ENCODE measurements at places on chromosomes 2 and 18. TPM values are rescaled to one million over a fixed set of nuclear protein-coding genes. Genes with fewer than 3 reads are reported as not detected.
A peak's percentile ranks its signal among the peaks of the same experiment; 100 is the strongest.

GRCh38 chr2:39405364-39405763 is 31.7 kb downstream of the MAP4K3 start:
- DNase-seq = no peak

GRCh38 chr2:168643979-168644378 is 158.5 kb upstream of the NOSTRIN start:
- no peak for DNase-seq

Gene GREB1
- 6.5 TPM for total RNA-seq

Gene CAPN14
- 0.36 TPM for total RNA-seq

DNA sequence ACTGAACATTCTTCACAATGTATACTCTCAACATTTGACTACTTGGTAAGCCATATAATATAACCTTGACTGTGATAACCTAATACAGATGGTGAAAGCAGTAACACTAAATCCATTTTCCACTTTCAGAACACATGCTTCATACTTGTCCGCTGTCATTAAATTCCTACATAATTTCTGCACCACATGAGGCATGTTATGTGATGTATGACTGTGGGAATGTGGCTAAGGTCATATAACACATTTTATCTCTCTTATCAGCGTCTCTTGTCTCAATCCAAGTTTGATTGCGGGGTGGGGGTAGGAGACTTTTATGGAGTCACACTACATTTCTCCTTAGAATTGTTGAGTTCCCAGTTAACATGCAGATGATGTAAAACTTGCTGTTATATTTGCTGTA is 110.9 kb downstream of the MTCL1 start:
- DNase-seq = no peak

Gene DIS3L2
- 46.5 TPM for total RNA-seq

Gene MAP3K19
- 0.09 TPM for total RNA-seq

GRCh38 chr18:39435209-39435608 is 1869.6 kb upstream of the CELF4 start:
- DNase-seq = no peak

Gene PER2
- 24.7 TPM for total RNA-seq

- DNase-seq = no peak
These were observed 164.3 kb upstream of the SIX2 start for GRCh38 chr2:45173513-45173912.

DNA sequence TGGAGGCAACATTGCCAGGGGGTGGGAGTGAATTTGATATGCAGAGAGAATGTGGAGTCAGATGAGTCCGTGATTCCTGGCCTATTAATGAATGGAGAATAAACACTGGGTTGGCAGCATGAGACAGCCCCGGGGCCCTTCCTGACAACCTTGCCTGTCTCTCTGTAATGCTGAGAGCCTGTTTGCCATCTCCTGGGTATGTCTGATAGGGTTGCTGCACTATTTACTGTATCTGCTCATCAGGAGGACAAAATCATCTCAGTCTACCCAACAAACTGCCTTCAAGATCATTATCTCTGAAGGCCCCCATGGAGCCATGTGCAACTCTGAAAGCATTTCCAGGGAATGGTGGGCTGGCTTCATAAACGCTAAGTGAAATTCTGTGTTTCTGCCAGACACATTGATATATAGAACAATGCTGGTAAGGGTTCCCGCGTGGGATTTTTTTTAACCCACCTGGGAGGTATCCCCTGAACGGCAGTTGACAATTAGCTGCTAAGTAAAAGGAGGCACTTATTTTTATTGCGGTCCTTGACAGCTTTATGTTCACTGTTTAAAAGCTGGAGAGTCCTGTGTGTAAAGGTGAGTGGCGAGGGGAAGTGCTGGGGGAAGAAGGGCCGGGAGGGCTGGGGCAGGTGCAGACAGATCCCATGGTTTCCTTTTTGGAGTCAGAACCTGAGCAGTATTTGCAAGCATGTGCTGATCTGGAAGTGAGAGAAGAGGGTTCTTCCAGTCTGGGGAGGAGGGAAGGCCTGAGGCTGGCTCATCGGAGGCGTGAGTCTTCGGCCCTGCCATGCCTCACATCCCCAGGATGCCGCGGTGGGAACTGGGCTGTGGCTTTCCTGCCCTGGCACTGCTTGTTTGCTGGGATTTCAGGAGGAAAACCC is 64.8 kb downstream of the ARHGAP25 start:
- DNase-seq = no peak

DNA sequence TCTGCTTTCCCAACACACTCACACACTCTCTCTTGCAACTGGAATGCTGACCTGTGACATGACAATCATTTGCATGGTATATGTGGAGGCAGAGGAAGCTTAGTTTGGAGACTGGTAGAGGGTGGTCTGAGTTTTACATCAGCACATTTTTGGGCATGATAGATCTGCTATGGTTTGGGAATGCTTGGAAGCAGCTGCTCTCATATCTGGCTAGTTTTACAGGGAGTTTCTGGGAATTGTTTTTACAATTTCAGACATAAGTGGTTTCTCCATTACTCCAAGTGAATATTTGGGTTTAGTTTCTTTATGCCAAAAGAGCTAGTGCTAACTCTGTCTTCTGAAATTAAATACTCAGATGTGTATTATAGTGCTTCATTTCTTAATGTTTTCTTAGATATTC is 977.6 kb downstream of the SUCLG1 start:
- DNase-seq = no peak

DNA sequence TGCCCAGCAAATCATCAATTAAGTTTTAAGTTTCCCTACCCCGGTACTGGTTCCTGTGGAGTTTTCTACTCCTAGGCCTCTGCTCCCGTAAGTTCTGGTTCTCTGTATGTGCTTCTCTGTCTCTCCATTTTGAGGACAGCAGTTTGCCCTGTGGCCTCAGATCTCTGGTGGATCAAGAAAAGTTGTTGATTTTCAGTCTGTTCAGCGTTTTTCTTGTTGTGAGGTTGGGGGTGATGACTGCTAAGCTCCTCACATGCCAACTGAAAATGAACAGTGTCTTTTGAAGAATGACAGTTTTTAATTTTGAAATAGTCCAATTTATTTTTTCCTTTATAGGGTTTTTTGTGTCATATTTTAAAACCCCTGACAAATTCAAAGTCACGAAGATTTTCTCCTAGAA is 31.7 kb downstream of the PROC start:
- no peak for DNase-seq

- no peak for DNase-seq
These were observed 283.0 kb downstream of the MYCN start for GRCh38 chr2:16223161-16223840.

GRCh38 chr2:120661551-120661950 is 74.1 kb upstream of the GLI2 start:
- peak; percentile 84 for DNase-seq

- no peak for DNase-seq
These were observed 13.8 kb upstream of the ALLC start for GRCh38 chr2:3644246-3644525.

DNA sequence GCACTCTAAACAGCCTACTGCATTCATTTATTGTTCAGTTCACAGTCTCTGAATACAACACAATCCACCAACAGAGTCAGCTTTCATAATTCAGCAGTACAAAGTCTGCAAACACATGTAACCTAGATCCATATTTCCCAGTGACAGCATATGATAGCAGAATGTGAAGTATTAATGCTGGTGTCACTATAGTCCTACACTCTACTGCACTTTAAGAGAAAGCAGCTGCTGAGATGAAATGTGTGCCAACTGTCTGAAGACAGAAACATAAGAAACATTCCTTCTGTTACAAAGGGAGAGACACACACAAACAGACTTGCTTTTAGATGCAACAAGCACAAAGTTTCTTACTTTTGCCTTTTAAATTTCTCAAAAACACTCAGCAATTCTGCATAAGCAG is 441.8 kb downstream of the ZEB2 start:
- no peak for DNase-seq

- no peak for DNase-seq
These were observed 155.8 kb upstream of the TANK start for GRCh38 chr2:161004379-161004778.

DNA sequence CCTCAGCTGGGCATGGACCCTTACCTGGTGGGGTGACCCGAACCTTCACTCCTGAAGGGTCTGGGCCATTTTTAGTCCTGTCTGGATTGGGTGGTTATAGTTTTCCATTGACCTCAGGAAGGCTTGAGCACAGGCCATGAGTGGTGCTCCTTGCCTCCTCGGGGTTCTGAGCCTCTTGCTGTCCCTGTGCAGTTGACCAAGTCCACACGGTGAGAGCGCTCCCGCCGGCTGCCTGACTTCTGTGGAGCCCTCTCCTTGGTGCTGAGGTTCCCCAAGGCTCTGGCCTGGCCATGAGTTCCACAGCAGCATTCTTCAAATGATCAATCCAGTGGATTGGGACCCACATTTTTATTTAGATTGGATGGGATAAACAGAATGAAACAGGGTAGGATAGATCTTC is 159.5 kb downstream of the SEPTIN10 start:
- DNase-seq = peak; percentile 19

Gene FOXD4L1
- total RNA-seq = not detected

Gene GREB1L
- 2.0 TPM for total RNA-seq

Gene SLC19A3
- 7.1 TPM for total RNA-seq

Gene RNU2-63P
- total RNA-seq = 10.3 TPM

Gene MOCOS
- 6.4 TPM for total RNA-seq

DNA sequence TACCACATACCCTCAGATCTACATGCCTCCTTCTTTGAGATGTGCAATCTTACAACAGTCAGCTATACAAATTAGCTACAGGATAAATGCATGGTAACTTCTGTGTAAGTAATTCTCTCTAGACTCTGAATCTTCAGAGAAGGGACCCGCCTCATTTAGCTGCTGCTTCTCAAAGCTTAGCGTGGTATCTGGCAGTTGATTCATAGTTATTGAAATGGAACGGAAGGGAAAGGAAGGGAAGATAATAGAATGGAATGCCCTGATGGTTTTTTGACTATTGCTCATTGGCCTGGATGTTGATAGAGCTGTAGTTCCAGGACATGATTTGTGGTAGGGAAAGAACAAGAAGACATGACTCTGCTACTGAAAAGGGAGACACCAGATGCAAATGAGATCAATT is 498.1 kb upstream of the CRIM1 start:
- no peak for DNase-seq
